ENCODE measurements at places on chromosomes 16 and 17.
A peak's percentile ranks its signal among the peaks of the same experiment; 100 is the strongest.

GRCh38 chr17:48052956-48053757 lies 5.0 kb downstream of the NFE2L1 start:
- DNase-seq = no peak

- DNase-seq = no peak
Observed at GRCh38 chr17:9185142-9185541, 163.8 kb downstream of the NTN1 start.

GRCh38 chr17:4721203-4722135 lies 9.8 kb upstream of the MED11 start:
- peak; percentile 76 for DNase-seq

DNA sequence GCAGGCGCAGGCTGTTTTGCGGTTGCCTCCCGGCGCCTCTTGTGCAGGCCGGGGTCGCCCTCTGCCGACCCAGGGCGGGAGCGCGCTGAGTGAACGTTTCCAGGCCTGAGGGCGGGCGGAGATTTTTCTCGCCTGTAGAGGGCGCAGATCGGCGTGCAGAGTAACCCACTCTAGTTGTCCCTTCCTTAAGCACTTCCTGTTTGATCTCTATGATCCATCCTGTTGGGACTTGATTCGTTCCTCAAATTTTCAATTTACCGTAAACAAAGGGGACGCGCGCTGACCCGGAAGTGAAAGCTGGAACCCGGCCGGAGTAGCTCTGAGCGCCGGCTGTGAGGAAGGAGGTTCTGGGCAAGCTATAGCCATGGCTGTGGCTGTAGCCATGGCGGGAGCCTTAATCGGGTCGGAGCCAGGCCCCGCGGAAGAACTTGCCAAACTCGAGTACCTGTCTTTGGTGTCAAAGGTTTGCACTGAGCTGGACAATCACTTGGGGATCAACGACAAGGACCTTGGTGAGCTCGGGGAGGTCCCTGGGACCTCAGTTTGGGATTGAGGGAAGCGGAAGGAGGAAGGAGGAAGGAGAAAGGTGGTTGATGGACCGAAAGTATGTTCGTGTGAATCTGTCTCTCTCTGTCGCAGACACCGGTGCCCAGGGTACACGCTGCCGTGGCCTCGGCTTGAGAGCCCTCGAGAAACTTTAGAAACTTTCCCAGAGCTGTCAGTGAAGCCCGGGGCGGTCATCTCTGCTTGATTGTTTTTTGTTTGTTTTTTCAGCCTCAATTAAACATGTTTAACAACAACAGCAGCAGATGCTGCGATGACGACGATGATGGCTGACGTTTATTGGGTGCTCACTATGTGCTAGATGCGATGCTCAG lies at the start of gene DHX8:
Gene DHX8 (plus strand): TSS at position 302 of the 878 bp plus-strand sequence. CDS start 63 bp downstream, at position 365.
- DNase-seq = peak; percentile 98

GRCh38 chr17:57708410-57708809 lies 36.7 kb downstream of the CCDC182 start:
- no peak for DNase-seq

DNA sequence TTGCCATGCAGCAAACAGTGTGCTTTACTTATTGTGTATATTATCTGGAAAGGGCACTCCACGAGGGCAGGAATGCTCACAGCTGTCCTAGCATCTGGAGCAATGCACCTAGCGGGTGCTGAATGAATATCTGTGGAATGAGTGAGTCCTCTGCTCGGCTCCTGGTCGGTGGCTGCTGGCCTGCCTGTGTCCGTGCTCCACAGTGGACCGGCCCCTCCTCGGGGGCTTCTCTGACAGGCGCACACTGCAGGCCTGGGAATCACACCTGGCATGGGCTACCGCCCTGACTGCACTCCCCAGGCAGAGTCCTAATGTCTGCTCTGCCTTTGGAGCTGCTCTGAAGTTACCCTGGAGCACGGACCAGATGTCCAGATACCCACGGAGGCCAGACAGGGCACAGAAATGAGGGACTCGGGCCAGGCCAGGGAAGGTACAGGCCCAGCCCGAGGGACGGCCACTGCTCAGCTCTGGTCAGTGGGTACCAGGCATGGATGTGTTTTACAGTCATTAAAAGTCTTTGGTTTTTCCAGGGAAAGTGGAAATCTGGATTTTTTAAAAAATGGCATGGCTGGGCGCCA lies 21.1 kb upstream of the AKTIP start:
- DNase-seq = no peak

DNA sequence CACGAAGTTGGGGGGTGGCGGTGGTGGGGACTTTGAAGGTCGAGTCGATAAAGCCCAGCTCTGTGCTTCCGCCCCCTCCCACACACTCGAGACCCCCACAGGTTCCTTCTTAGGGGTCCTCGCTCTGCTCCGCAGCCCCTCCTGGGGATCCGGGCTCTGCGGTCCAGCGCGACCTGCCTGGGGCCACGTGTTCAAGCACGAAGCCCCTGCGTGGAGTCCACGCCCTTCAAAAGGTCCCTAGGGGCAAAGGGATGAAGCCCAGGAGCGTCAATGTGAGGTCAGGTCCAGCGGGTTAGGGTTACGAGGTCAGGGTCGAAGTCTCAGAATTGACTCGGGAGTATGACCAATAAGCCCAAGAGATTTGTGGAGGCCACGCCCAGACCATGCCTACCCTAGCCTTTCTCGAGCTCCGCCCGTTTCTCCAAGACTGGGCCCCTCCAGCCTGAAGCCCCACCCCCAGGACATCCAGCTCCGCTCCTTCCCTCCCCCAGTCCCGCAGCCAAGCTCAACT lies 786 bp upstream of the CACNA1G start:
- no peak for DNase-seq

- peak; percentile 45 for DNase-seq
Observed at GRCh38 chr17:4947411-4948165, 742 bp downstream of the PFN1 start.

DNA sequence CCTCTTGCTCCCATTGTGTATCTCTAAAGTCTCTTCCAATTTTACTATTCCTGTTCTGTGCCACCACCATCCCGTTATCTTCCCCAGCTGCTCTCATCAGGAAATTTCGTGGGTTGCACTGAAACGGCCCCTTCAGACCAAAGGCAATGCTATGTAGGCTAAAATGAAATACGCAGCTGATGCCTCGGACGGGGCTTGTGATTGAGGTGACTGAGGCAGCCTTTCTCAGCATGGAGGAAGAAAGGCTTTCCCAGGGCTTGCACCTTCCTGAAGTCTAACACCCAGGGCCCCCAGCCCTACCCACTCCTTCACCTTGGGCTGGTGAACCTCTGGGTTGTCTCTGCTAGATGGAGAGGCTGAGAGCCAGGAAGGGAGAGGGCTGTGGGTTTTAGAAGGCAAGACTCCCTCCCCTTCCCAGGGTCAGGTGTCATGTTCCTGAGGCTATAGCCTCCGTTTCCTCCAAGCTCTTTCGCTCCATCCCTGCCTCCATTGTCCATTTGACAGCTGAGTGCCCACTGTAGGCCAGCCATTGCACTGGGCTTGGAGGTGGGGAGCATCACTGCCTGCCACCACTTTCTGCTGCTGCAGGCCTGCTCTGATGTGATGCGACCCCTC lies 7.8 kb downstream of the CCDC200 start:
- DNase-seq = no peak

DNA sequence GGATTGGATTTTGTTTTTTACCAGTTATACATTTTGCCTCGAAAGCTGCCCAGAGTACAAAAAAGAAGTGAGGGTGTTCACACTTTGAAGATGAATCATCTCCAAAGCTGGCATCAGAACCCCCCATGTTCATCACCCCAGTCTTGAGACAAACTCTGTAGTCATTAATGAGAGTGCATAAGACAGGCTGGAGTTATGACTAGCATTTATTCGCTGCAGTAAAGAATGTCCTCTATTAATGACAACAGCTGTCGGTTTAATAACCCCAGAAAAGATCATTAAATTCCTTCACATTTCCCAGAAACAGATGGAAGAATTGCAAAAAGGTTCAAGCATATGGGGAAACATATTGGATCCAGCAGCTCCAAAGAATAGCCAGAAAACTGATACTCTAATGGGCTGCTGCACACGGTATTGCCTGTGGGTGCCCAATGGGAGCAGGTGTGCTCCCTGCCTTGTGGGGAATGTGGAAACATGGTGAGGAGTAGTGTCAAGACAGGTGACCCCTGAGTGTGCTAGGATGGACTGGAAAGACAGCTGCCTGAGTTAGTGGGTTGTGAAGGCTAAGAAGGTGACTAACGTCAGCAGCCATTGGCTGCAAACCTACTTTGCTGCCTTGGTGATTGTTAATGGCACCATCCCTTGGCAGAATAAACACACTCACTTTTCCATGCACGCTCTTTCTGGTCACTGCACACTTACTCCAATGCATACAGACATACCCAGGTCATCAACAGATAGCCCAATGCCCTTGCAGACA lies 81.9 kb downstream of the AIPL1 start:
- no peak for DNase-seq
